T-helper 2 cell (primary cell): ENCODE measurements at places on chromosomes 5 and 9.

- no peak for DNase-seq
These were observed 33.2 kb downstream of the KDM3B start for GRCh38 chr5:138385660-138386059.

DNA sequence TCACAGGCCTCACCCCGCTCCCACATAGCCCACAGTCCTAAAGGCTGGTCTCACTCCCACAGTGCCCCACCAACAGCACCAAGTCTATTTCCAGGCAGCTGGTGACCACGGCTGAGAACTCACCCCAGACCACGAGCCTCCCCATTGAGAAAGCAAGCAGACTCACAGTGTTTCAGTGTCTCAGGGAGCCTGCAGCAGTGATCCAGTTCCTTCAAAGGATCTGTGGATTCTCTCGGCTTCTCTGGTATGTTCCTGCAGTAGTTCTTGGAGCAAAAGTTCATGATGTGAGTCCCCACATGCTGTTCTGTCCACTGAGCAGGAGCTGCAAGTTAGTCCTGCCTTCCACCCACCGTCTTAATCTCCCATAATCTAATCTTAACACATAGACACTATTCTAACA is 185.3 kb upstream of the CDH6 start:
- no peak for DNase-seq

DNA sequence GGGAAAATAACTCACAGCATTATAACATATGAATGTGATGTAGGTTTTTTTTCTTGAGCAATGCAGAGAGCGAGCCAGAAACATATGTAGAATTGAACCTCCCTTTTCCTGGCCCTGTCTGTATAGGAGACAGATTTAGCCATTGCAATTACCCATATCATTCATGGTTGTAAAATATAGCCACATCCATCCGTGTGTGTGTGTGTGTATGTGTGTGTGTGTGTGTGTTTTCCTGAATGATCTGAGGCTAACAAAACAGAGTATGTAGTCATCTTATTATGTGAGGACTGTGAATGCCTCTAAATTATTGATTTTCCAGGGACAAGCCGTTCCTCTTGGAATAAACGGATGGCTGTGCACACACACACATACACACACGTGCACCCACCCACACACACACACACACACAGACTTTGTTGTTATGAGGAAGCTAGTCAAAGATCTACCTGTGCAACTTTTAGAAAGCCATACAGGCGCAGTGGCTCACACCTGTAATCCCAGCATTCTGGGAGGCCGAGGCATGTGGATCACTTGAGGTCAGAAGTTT is 11.7 kb upstream of the DENND1A start:
- no peak for DNase-seq

GRCh38 chr9:115035841-115036612 is 81.9 kb downstream of the TNC start:
- DNase-seq: no peak

- DNase-seq: no peak
These were observed 9.9 kb downstream of the SLC25A25 start for GRCh38 chr9:128077847-128078503.
